Pancreas (tissue), 10 donors: ENCODE measurements at places on chromosomes 6 and 20. TPM values are rescaled to one million over a fixed set of nuclear protein-coding genes. Genes with fewer than 3 reads are reported as not detected.

GRCh38 chr6:129863664-129864063, 2.5 kb upstream of the TMEM244 start:
- H3K4me1 ChIP-seq: no peaks in the 10 kb centered on the region
- no peak overlapping the region for H3K4me3 ChIP-seq
- no peaks in the 10 kb centered on the region for H3K27me3 ChIP-seq
- no peak overlapping the region for H3K27ac ChIP-seq
- H3K36me3 ChIP-seq: no peaks in the 10 kb centered on the region

GRCh38 chr6:79377047-79377446, 142.6 kb upstream of the HMGN3 start:
- H3K27ac ChIP-seq: no peak overlapping the region
- no peaks in the 10 kb centered on the region for H3K4me1 ChIP-seq
- no peak for DNase-seq
- H3K27me3 ChIP-seq: no peaks in the 10 kb centered on the region
- H3K36me3 ChIP-seq: no peaks in the 10 kb centered on the region
- H3K4me3 ChIP-seq: no peak overlapping the region

DNA sequence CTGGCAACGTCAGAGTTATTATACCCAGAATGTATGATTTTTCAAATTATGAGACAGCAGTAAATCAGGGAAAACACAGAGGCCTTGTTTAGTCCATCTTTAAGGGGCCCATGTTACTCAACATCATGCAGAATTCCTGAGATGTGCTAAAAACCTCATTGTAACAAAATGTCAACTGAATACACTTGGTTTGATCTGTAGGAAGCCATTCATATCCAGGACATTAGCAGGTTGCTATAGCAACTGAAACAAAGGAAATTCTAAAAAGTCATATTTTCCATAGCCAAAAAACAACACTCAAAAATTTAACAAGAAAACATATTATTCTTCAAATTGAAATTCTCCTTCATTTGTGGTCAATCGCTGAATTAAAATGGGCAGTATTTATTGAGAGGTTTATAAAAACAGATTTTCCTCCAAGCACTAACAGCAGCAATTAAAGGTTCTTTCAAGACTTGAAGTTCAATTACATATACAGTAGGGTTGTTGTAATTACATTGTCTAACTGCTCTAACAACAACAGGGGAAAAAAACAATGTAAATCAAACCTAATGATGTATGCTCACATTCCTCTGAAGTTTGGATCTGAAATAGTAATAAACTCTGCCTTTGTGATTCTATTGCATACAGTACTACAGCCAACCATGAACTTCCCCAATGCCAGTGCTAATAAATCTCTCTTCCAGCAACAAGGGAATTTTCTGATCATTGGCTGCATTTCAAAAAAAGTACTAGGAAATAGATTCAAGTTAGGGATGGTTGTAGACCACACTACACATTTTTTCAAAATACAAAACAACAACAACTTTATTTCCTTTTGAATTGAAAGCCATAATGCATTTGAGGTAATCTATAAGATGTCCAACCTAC, 34.9 kb downstream of the COL12A1 start:
- H3K27me3 ChIP-seq: no peaks in the 10 kb centered on the region
- H3K36me3 ChIP-seq: no peaks in the 10 kb centered on the region
- DNase-seq: no peak
- no peak overlapping the region for H3K4me3 ChIP-seq
- H3K4me1 ChIP-seq: no peaks in the 10 kb centered on the region

- H3K4me1 ChIP-seq: no peaks in the 10 kb centered on the region
- no peak for DNase-seq
- no peak overlapping the region for H3K4me3 ChIP-seq
- H3K36me3 ChIP-seq: no peaks in the 10 kb centered on the region
- no peak overlapping the region for H3K27ac ChIP-seq
Observed at GRCh38 chr6:6466967-6467761, 121.4 kb upstream of the LY86 start.

GRCh38 chr20:53608456-53609452, 15.1 kb upstream of the ZNF217 start:
- H3K4me3 ChIP-seq: no peak overlapping the region
- no peak overlapping the region for H3K27ac ChIP-seq
- H3K4me1 ChIP-seq: peaks cover 6% of the 10 kb centered on the region
- H3K36me3 ChIP-seq: no peaks in the 10 kb centered on the region
- peak; percentile 12 for DNase-seq

GRCh38 chr6:35388772-35389352, 46.5 kb downstream of the PPARD start:
- H3K27me3 ChIP-seq: no peaks in the 10 kb centered on the region
- no peak for DNase-seq
- no peaks in the 10 kb centered on the region for H3K4me1 ChIP-seq

- peak overlapping the region; percentile 28 for H3K27ac ChIP-seq
- H3K4me3 ChIP-seq: no peak overlapping the region
- no peaks in the 10 kb centered on the region for H3K4me1 ChIP-seq
- no peaks in the 10 kb centered on the region for H3K36me3 ChIP-seq
- no peaks in the 10 kb centered on the region for H3K27me3 ChIP-seq
- no peak for DNase-seq
Observed at GRCh38 chr6:11381801-11382513, 149.5 kb upstream of the NEDD9 start.

The HTR1B gene
- 0.16 TPM for total RNA-seq

The CCN6 gene
- total RNA-seq: not detected

The ZBTB12 gene
- total RNA-seq: 2.3 TPM

The CLVS2 gene
- 0.03 TPM for total RNA-seq
